ENCODE measurements at places on chromosomes 7 and 10. TPM values are rescaled to one million over a fixed set of nuclear protein-coding genes. Genes with fewer than 3 reads are reported as not detected.

The ZNF117 gene
- total RNA-seq, result 24.7 TPM

The CPEB3 gene
- total RNA-seq, result 2.3 TPM

The CPN1 gene
- total RNA-seq, result not detected

The ATG9B gene
- total RNA-seq, result not detected

The STRIP2 gene
- total RNA-seq, result 10.0 TPM

The SLC18A3 gene
- not detected for total RNA-seq

The KLF14 gene
- not detected for total RNA-seq

The MYO3A gene
- total RNA-seq, result not detected

The ADRA2A gene
- total RNA-seq, result not detected

The TAS2R41 gene
- not detected for total RNA-seq

The PDGFA gene
- 68.1 TPM for total RNA-seq

The CXCL12 gene
- total RNA-seq, result 1.4 TPM

The SPDYE16 gene
- total RNA-seq, result 0.22 TPM

The BEND7 gene
- total RNA-seq, result 31.7 TPM

The RALA gene
- total RNA-seq, result 181 TPM

The ICA1 gene
- total RNA-seq, result 47.1 TPM

The PIP gene
- not detected for total RNA-seq

The PRLHR gene
- not detected for total RNA-seq

The PTPRN2 gene
- total RNA-seq, result 0.51 TPM

The SH2B2 gene
- 0.25 TPM for total RNA-seq

The GPR85 gene
- 0.64 TPM for total RNA-seq

The FAM25G gene
- total RNA-seq, result not detected

The ZNF239 gene
- 0.51 TPM for total RNA-seq

The CLDN4 gene
- total RNA-seq, result 0.25 TPM

The GDF10 gene
- not detected for total RNA-seq

The IFIT1B gene
- total RNA-seq, result not detected

The OPN1SW gene
- total RNA-seq, result not detected

The CPA2 gene
- not detected for total RNA-seq

The MLXIPL gene
- total RNA-seq, result not detected

The PON1 gene
- not detected for total RNA-seq

The CALHM1 gene
- not detected for total RNA-seq

The PNLIPRP3 gene
- not detected for total RNA-seq

The CTAGE8 gene
- total RNA-seq, result 0.49 TPM

Data from endothelial cell of umbilical vein (primary cell).